ENCODE measurements at places on chromosomes 2 and 18.

DNA sequence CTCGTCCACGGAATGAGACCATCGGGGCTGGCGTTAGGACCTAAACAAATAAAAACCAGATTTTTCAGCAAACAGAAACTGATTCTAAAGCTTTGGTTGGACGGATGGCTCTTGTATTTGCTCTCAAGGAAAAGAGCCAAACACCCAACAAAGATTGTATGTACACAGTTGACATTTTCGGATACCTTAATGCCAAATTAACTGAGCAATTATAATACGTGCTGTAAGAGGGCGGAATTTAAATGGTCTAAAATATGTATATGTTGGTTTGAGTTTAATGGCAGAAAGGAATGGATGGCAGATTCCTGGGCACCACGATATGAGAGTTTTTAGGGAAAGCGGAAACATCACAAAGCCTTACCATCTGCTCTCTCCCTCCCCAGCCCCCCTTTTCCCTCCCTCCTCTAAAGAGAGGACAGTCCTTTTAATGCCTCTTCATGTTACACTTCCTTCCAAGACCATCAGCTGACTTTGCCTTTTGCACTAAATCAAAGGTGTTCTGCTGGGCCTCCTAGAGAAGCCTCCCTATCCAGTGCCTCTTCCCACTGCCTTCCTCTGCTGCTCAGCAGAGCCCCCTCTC, 33.3 kb downstream of the STAT1 start:
- no peak for DNase-seq

GRCh38 chr2:212991120-212991519, 160.3 kb downstream of the IKZF2 start:
- DNase-seq, result no peak

DNA sequence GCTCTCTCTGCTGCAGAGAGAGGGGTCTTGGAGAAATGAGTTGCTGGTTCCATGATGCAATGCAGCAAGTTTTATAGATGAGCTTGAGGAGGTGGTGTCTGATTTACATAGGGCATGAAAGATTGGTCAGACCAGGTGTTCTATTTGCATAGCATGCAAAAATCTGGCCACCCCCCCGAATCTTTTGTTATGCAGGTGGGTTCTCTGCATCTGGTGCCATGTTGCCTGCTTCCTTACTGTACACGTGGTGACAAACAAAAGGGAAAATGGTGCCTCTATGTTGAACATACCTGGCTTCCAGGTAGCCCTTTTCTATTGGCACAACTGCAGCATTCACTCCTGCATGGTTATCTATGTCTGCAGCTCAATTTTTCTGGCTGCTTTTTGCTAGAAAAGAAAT, 169.4 kb downstream of the GALNT1 start:
- DNase-seq, result no peak

- no peak for DNase-seq
These were observed 30.9 kb downstream of the TMEM182 start for GRCh38 chr2:102792568-102793208.

- DNase-seq, result no peak
These were observed 43.4 kb downstream of the KCNF1 start for GRCh38 chr2:10954856-10955818.

- DNase-seq, result no peak
These were observed 103.5 kb downstream of the PKP4 start for GRCh38 chr2:158560259-158560658.

- no peak for DNase-seq
These were observed 80.5 kb upstream of the OTOF start for GRCh38 chr2:26558271-26559043.

DNA sequence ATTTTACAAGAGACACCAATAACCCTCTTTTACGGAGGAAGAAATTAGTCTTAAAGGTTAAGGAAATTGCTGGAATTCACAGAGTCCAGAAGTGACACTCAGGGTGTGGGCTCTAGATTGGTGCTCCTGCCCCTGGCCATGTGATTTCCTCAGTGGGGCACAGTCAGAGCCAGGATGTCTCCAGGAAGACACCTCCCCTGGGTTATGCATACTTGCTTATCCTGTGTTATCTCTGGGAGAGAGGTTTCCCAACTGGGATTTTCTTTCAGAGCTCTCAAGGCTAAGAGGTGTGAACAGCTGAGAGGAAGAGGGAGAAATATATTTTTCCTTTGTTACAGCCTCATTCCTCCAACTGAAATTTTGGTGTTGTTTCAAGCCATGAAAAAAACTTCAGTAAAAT, 125.6 kb upstream of the CELF4 start:
- no peak for DNase-seq

DNA sequence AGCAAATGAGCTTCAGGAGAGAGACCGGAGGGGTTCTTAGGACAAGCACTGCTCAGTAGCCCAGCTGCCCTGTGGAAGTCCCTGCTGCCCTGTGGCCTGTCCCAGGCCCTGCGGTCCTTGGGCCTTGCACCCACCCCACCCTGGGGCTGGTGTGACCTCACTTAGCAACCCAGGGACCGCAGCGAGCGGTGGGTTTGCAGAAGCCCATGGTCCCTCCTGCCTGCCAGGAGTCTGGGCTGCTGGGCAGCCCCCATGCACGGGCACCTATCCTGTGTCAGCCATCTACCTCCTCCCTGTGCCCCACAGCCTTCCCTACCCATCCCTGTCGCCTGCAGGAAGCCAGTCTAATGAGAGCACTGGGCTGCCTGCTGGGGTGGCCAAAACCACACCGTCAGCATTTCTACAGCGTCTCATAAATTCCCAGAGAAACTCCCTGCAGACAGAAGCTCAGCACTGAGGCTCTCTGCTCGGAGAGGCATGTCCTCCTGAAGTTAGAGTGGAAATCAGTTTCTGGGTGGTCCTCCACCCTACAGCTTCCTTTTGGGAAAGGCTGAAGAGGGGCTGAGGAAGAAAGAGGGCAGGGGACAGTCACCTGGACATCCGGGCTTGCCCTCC, 231.1 kb upstream of the HS6ST1 start:
- no peak for DNase-seq

DNA sequence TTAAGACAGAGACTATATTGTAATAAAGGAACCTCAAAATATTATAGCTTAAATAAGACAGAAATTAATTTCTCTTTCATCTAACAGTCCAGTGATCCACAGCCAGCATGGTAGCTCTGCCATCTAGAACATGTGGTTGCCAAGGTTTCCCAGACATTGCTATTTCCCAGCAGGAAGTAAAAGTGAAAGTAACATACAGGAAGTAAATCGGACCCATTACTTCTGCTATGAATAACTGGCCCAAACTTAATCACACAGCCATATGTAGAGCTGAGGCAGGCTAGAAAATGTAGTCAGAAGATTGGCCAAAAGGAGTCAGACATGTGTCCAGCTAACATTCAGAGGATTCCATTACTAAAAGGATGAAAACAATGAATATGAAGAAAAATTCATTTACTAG, 71.0 kb downstream of the NOL4 start:
- DNase-seq, result no peak

GRCh38 chr2:23250371-23250770, 134.6 kb upstream of the KLHL29 start:
- DNase-seq, result no peak

- DNase-seq, result no peak
These were observed 185.9 kb downstream of the PDE1A start for GRCh38 chr2:182240862-182241371.

GRCh38 chr2:11597538-11598225, 63.8 kb downstream of the GREB1 start:
- no peak for DNase-seq

GRCh38 chr2:221975151-221975550, 323.6 kb downstream of the PAX3 start:
- no peak for DNase-seq

- no peak for DNase-seq
These were observed 18.3 kb upstream of the ACYP2 start for GRCh38 chr2:54097124-54097523.

GRCh38 chr2:11505652-11506610, 27.9 kb upstream of the GREB1 start:
- DNase-seq, result no peak

GRCh38 chr2:162004031-162004430, 70.0 kb downstream of the DPP4 start:
- no peak for DNase-seq

DNA sequence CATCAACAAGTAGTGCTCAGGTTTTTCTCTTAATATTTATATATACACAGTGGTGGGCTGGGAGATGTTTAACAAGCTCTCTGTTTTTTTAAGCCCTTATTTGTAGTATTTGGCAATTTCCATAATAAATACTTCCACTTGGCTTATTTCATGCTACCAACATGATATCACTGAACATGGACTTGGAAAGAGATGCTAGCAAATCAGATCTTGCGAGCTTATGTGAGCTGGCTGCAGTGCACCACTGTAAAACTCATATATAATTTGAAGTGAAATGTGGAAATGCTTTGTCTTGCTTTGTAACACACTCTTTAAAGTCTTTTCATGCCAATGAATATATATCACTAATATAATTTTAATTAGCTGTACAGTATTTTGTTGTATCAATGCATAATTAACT, 155.7 kb downstream of the ALK start:
- DNase-seq, result no peak

- DNase-seq, result no peak
These were observed 6.0 kb downstream of the RSAD2 start for GRCh38 chr2:6883448-6884122.

GRCh38 chr2:143321994-143322393, 192.8 kb downstream of the ARHGAP15 start:
- DNase-seq, result no peak

DNA sequence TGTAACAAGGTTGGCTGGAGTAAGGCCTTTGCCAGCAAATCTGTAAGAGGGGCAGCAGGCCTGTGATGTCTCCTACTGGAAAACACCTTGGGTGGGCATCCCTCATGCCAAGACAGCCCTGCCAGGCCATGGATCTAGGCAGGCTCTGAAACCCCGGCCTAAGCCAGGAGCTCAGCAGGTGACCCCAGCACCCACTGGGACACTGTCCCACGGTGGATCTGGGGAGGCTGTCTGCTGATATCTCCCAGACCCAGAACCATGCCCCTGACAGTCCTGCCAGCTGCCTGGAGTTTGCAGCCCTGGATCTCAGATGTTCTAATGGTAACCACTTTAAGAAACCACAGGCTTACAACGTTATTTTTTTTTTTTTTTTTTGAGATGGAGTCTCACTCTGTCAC, 117.7 kb downstream of the ZNF516 start:
- DNase-seq, result no peak

GRCh38 chr2:159860581-159861310, 62.7 kb upstream of the CD302 start:
- no peak for DNase-seq

- no peak for DNase-seq
These were observed 257.2 kb upstream of the CHAC2 start for GRCh38 chr2:53510401-53510800.

DNA sequence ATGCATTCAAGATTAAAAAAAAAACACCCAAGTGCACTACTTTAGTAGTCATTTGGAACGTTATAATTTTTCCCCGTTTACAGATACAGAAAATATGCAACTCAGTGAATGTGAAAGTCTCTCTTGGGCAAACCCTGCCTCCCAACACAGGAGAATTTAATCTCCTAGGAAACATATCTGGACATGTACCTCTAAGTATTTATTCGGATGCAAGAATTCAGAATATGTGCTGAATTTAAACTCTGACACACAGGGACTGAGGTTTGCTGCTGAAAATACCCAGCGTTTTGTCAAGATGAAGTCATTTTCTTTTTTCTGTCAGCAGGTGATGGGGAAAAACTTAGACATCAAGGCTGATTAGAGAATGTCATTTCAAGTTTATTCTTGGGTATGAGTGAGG, 105.4 kb downstream of the ACKR3 start:
- no peak for DNase-seq

DNA sequence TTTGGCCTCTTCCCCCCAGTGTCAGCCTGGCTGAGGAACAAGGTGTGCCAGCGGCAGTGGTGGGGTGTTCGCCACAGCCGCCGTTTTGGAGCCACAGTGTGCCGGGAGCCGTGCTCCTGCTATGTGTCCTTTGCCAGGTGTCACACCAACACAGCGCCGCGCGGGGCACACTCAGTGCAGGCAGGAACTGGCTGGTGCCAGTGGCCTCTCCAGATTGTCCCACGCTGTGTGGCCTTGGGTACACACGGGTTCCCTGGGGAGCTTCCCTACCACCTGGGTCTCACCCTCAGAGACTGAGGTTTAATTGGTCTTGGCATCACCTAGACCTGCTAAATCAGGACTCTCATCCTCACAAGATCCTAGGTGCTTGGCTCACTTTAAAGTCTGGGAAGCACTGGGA, 171.6 kb downstream of the LDLRAD4 start:
- no peak for DNase-seq

DNA sequence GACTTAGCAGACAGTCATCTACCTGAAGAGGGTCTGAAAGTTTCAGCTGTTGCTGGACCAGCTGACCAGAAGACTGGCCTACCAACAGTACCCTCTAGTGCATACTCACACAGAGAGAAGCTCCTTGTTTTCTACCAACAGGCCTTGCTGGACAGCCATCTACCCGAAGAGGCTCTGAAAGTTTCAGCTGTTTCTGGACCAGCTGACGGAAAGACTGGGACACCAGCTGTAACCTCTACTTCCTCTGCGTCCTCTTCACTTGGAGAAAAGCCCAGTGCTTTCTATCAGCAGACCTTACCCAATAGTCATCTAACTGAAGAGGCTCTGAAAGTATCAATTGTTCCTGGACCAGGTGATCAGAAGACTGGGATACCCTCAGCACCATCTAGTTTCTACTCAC, 63.2 kb downstream of the ALMS1 start:
- no peak for DNase-seq

GRCh38 chr18:6609666-6610264, 119.8 kb upstream of the ARHGAP28 start:
- DNase-seq, result no peak

DNA sequence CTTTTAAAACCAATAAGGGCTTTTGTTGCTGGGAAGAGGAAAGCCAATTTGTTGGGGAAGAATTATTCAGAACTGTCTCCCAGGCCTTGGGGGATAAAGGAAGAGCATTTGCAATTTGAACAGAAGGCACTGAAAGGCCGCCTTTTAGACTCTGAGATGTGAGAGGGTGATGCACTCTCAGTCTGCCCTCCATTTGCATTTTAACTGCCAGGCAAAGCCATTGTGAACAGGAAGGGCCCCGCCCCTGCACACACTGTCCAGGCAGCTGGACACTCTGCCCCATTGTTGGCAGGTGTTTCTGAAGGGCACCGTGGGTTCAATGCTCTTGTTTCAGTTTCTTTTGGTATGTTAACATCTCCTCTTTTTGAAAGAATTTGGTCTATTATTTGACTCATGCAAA, 169.5 kb upstream of the COPS8 start:
- DNase-seq, result no peak

DNA sequence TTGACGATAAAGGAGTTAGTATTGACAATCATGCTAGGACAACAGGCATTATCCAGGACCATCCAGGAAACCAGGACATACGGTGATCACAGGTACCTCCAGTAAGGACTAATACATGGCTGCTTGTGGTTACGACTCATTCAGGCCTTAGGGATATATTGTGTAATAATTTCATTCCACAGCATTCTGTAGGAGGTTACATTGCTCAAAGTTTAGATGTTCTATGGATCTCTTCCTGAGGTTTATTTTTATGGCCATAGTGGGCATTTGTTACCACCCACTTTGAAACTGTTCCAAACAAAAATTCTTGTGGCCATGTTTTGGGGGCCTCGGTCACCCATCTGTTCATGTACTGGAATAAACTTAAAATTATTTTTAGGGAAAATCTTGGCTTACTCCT, 431.6 kb downstream of the METTL4 start:
- DNase-seq, result no peak
